ENCODE measurements at places on chromosomes 13 and 19.

GRCh38 chr19:13960863-13961784, 8.8 kb downstream of the DCAF15 start:
- DNase-seq, result no peak

- no peak for DNase-seq
Measured at GRCh38 chr13:44507639-44508038, 68.5 kb downstream of the TSC22D1 start.

DNA sequence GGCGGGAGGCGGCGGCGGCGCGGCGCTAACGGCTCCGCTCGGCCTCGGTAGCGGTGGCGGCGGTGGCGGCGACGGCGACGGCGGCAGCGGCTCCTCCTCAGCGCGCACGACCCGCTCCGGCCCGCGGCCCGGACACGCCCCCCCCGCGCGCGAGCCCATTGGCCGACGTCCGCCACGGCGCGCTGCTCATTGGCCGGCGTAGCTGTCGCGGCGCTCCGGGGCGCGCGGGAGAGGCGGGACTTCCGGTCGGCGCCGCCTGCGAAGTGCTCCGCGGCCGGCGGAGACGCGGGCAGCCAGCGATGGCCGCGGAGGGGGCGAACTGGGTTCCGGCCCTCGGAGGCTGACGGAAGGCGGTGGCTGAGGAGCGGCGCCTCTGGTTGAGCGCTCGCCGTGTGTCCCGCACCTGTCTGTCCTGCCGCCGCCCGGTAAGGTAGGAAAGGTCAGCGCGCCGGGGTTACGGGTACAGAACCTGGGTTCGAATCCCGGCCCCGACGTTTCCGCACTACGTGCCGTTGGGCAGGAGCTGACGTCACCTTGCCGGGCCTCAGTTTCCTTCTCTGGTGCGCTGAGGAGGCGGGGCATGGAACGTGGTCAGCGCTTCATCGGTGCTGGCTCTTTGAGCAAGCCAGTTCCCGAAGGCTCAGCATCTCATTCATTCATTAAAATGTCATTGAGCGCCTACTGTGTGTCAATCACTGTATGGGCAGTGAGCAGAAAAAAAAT, at the start of gene ELAVL1:
Gene ELAVL1, minus strand, starts transcription at position 108 of the 723 bp plus-strand sequence. CDS start 13,826 bp downstream, outside the sequence.
- peak; percentile 86 for DNase-seq

DNA sequence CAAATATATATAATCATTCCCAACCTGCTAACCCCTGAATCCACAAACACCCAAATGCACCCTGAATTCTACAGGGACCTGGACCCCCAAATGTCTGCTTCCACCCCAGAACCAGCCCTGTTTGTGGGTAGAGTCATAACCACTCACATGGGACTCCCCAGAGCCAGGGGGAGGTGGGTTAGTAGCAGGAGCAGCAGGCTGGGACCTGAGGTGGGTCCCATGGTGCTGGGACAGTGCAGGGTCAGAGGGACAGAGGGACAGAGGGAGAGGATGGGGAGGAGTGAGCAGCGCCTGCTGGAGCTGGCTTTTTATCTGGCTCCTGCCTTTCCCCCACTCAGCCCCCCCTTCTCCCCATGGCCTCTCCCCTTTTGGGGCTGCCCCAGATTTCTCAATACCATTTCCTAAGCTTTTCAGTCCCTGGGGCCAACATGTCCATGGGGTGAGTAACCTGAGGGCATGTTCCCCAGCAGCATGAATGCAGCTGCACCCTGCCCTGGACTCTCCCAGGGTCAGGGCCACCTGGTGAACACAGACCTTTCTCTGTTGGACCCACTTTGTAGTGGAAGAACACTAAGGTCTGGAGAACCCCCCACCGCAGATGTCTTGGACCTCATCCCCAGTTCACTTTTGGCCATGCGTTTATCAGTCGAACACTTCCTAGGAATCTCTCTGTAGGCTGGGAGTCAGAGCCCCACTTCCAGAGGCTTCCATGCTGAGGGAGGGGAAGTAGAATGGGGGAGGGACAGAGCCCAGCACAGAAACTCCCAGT, at the start of gene C3:
Gene C3, minus strand, starts transcription at position 282 of the 769 bp plus-strand sequence. Its CDS starts 61 bp downstream, at position 221.
- DNase-seq, result no peak

- no peak for DNase-seq
Measured at GRCh38 chr13:109602356-109602755, 184.0 kb downstream of the IRS2 start.

- DNase-seq, result no peak
Measured at GRCh38 chr13:100350601-100351000, 238.0 kb downstream of the GGACT start.

DNA sequence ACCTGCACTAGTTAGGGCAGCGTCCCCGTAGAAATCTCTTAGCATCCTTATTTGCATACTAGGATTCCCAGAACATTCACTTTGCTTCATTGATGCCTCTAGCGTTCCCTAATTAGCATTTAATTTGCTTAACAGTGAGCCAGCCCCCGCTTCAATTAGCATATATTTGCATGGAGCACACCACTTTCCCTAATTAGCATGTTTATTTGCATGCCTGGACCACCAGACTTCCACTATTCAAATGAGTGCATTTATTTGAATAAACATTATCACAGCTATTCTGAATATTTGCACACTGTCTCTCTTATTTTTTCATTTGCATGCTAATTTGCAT, 69.6 kb downstream of the RYR1 start:
- no peak for DNase-seq

- DNase-seq, result no peak
Measured at GRCh38 chr19:18878858-18879578, 16.9 kb downstream of the CERS1 start.

GRCh38 chr13:73943137-73943964, 190.9 kb downstream of the KLF12 start:
- DNase-seq, result no peak

DNA sequence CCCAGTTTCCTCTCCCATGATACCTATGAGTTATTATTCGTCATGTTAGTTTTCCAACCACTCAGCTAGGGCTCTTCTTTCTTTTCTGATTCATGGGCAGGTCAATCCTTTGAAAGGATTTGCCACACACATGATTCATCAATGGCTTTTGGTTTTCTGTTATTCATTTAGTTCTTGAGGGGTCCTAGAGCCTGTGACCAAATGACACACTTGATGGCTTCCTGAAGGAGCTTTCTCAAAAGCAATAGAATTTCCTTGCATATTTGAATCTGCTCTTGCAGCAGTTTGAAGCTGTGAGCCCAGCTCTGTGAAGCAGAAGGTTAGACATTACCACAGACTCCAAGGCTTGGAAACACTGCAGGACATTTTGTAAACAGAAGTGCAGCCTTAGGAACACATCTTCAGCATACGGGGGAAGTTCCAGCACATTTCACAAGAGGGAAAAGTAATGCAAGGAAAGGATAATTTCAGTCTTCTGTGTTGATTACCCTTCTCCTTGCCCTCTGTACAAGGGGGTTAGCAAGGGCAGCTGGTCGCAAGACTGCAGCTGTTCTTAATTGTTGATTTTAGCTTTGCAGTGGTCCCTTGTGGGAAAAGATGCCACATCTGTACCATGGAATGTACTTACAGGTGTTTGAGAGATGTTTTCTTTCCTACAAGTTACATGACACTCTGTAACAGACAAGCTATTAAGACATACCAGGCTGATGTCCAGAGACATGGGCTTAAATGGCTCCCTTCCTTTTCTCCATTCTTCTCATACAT, 338.6 kb downstream of the KCNRG start:
- no peak for DNase-seq

DNA sequence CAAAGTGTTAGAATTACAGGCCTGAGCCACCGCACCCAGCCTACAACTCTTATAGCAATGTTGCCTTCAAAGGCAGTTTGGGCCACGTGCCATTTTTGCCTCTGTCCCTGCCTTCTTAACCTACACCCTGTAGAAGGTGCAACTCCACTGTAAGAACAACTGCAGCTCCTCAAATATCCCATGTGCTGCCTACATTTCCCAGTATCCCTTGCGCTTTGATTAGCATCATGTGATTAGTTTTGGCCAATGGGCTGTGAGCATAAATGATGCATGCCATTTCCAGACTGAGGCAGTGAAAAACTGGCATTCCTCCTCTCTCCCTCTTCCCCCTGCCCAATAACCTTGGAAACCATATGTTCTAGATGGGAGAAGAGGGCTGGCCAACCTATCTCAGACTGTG, 75.2 kb upstream of the MRI1 start:
- no peak for DNase-seq

- DNase-seq, result peak; percentile 80
Measured at GRCh38 chr19:10864538-10864899, 6.8 kb upstream of the CARM1 start.

DNA sequence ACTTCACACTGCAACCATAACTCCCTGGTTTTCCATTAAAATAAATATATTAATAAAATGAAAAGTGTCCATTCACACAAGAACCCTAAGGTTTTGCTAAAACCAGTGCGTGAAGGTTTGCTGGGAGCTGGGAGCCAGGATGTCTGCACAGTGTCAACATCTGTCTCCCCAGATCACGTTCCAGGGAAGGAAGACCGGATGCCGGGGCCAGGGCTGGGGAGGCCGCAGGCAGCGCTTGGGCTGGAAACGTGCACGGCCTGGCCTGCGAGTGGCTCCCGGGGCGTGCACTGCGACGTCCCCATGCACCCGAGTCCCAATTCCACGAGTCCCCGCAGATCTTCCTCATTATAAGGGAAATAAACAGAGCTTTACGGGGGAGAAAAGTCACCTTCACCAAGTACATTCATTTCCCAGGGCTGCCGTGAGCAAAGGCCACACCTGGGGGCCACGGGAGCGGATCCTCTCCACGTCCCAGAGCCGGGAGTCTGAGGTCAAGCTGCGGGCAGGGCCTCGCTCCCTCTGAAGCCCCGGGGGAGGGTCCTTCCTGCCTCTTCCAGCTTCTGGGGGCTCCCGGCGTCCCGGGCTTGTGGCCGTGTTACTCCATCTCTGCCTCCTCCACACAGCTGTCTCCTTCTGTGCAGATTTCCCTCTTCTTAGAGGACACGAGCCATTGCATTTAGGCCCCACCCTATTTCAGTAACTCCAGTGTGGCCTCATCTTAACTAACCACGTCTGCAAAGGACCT, 12.8 kb downstream of the SHC2 start:
- DNase-seq, result no peak

- DNase-seq, result no peak
Measured at GRCh38 chr13:60986301-60986700, 429.3 kb downstream of the PCDH20 start.

GRCh38 chr13:39345982-39346381, 257.0 kb downstream of the LHFPL6 start:
- DNase-seq, result no peak

DNA sequence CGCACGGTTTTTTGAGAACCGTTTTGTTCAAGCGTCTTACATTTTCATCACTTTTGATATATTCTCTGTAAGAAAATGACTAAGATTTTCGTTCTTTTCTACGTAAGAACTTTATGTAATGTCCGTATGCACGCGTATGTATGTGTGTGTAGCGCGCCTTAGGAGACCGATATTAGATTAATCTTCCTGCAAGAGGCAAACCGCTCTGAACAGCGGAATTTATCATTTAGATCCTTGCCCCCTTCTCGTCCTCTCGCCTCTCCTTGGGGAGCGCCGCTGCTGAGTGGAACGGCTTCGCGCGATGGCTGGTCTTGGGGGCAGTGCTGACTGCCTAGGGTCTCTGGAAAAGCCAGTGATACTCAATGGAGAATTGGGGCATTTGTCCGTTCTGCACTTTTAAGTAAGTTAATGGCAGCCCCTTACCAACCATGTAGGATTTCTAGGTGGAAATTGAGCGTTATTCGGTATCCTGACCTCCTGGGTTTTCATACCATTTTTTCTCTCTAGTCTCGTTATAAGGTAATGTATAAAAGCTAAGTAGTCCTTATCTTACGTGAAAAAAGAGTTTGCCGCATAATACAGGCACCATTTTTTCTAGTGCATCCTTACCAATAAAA, 4.7 kb downstream of the MAB21L1 start:
- DNase-seq, result no peak
